ENCODE measurements at places on chromosomes 5 and 9. TPM values are rescaled to one million over a fixed set of nuclear protein-coding genes. Genes with fewer than 3 reads are reported as not detected.

The PCDHGA6 gene
- total RNA-seq = 2.5 TPM

The QSOX2 gene
- 6.3 TPM for total RNA-seq

The PLCXD3 gene
- 0.73 TPM for total RNA-seq

The CEL gene
- total RNA-seq = 0.42 TPM

The IL4 gene
- total RNA-seq = not detected

The NR5A1 gene
- total RNA-seq = not detected

The IFNA21 gene
- total RNA-seq = not detected

The SPINK5 gene
- not detected for total RNA-seq

The SPINK6 gene
- total RNA-seq = not detected

The SLC24A2 gene
- 0.12 TPM for total RNA-seq

The NTRK2 gene
- total RNA-seq = 1.1 TPM

The ACOT12 gene
- total RNA-seq = not detected

The KLF9 gene
- 178 TPM for total RNA-seq

The IFNW1 gene
- total RNA-seq = not detected

The MEIKIN gene
- total RNA-seq = 0.77 TPM

The HTR4 gene
- total RNA-seq = not detected

The FLT4 gene
- total RNA-seq = 3.3 TPM

The MIER3 gene
- 20.5 TPM for total RNA-seq

The CAMK2A gene
- total RNA-seq = 45.3 TPM

The GRIA1 gene
- total RNA-seq = 0.28 TPM

The MZB1 gene
- total RNA-seq = 0.57 TPM

The PWWP2A gene
- 10.1 TPM for total RNA-seq

The UBLCP1 gene
- 8.3 TPM for total RNA-seq

The NDST1 gene
- total RNA-seq = 37.6 TPM

The IGFBPL1 gene
- not detected for total RNA-seq

The KCNV2 gene
- not detected for total RNA-seq
